ENCODE measurements at places on chromosomes 3 and 15.

DNA sequence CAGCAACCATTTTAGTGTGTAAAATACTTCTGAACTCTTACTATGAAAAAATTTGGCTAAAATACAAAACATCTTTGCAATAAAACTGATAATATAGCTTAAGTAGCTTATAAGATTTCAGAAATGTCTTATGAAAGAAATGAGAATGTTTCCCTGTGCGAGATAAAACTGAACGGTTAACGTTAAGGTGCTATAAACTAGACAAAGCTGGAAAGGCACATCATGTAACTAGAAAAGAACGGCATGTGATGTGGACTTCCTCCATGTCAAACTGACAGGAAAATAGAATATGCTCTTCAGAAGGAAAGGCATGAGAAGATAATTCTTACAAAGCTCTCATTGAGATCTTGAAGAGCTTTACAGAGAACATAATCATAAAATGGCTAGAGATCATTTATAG, 36.5 kb downstream of the NCK1 start:
- no peak for DNase-seq

DNA sequence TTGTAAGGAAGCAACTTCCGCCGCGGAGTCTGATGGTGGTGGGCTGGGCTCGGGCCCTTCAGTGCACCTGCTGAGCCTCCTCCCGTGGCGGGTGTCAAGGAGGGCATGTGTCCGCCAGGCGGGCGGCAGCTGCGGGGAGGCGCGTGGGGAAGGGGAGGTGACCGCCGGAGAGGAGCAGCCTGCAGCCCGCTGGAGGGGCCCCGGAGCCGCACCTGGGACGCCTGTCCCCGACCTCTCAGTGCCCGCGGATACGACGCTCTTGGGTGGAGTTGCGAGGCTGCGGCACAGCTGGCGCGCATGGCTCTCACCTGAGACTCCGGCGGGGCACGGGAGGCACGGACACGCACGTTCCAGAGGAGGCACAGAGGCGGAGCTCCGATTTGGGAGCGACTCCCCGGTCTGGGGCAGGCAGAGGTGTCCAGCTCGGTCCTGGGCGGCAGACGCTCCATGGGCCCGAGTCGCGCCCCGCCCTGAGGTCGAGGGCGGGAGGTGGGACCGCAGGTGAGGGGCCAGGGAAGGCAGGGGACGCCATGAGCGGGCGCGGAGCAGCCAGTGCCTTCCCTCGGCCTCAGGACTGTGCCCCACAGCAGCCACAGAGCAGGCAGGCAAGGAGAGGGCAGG, 50.2 kb upstream of the PRR20G start:
- no peak for DNase-seq

DNA sequence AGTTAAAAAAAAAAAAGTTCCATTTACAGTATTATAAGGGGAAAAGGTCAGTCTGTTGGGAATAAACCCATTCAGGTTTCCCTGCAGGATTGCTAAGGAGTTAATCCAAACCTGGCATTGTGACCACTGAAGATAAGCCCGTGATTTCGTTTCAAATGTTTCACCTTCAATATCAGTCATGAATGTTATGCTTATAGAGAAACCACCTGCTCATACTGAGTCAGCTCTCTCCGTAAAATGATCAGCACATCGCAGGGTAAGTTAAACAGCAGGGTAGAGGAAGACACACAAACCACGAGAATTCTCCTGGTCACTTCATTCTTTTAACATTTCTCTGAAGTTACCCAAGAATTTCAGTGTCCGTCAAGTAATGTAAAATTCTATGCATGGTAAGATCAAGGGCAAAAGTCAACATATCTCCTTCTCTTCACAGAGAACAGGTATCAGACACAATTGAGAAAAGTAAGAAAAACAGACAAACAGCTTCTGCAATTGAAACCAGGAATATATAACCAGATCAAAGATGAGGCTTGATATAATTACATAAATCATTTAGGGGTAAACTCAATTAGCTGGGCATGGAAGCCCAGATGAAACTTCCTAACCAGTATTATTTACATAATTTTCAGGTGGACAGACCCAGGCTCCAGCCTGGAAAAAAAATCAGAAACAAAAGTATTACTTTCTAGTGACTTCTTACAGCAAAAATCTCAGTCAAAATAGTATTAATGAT, 67.6 kb upstream of the ARHGEF3 start:
- no peak for DNase-seq

DNA sequence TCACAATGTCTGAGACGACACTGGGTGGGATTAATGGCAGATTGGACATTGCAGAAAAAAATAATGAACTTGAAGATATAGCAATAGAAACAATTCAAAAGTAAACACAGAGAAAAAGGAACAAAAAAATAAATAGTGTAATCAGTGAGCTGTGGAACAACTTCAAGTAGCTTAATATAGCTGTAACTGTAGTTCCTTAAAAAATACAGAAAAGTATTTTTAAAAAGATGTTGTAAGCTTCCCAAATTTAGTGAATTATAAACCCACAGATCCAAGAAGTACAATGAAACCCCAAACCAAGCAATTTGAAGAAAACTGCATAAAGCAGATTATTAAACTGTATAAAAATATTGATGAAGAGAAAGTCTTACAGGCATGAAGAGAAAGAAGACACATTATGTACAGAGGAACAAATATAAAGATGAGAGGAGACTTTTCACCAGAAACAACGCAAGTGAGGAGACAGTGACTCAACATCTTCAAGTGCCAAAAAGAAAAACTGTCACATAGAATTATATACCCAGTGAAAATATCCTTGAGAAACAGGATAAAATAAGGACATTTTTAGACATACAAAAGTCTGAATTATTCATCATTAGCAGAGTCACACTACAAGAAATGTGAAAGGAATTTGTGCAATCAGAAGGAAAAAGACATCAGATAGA, 176.4 kb downstream of the NFKBIZ start:
- no peak for DNase-seq

- no peak for DNase-seq
Measured at GRCh38 chr3:151923901-151924300, 50.5 kb downstream of the SUCNR1 start.

- no peak for DNase-seq
Measured at GRCh38 chr15:92365084-92365483, 28.6 kb upstream of the ST8SIA2 start.

GRCh38 chr3:123423031-123423430, 25.9 kb downstream of the ADCY5 start:
- DNase-seq = no peak

DNA sequence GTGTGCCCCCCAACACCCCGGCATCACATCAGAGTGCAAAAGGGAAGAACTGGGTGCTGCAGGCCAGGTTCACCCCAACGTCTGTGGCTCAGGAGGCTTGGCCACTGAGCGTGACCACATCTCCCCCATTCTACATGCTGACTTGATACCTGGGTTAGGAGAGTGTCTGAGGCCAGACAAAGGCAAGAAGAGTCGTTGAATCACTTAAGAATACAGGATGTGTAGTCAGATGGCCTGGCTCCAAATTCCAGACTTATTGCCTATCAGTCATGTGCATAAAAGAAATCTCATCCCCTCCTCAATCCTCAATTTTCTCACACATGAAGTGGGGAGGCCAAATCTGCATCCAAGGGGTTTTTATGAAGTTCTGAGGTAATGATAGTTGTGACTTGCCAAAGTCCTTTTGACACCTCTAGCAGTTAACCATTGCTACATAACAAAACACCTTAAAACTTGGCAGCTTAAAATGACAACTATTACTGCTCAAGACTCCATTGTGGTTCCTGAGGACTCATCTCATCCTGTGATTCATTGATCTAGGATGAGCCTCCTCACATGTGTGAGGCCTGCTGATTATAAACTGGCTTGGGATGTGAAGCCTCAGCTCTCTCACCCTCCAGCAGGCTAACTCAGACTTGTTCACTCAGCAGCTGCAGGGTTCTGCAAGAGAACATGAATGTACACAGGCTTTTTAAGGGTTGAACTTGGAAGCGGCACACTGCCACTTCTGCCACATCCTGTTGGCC, 138.8 kb upstream of the TLE3 start:
- DNase-seq = no peak

- no peak for DNase-seq
Measured at GRCh38 chr3:163605915-163606314, 1472.4 kb downstream of the SI start.

- no peak for DNase-seq
Measured at GRCh38 chr3:37646865-37647264, 214.8 kb upstream of the CTDSPL start.

- peak; percentile 77 for DNase-seq
Measured at GRCh38 chr3:72482589-72483321, 365.5 kb downstream of the SHQ1 start.

GRCh38 chr15:94348084-94348483, 116.7 kb downstream of the MCTP2 start:
- no peak for DNase-seq

DNA sequence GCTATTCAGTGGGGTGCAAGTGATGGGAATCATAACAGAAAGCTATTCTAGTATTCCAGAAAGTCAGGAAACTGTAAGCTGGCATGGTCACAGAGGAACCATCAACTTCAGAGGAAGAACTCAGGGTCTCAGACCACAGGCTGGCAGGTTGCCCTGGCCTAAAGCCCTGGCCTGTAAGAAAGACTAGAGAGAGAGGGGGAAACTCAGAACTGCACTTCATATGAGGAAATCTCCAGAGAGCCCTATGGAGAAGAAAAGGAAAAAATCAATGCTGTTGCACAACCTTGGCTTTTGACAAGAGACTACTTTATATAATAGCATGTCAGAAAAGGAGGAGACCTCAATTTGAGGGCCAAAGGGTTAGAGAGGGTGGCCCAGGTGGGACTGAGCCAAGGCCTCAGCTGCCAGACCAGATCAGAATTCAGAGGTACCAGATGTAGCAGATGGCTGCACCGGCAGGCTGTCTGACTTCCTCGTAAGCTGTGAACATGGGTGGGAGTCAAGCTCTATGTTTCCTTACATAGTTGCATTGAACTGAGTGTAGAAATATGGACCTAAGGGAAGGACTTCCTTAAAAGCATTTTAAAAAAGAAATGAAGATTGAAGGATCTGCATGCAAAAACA, 333.8 kb downstream of the PDCD6IP start:
- DNase-seq = no peak

- no peak for DNase-seq
Measured at GRCh38 chr15:33797651-33798050, 170.6 kb upstream of the CHRM5 start.

DNA sequence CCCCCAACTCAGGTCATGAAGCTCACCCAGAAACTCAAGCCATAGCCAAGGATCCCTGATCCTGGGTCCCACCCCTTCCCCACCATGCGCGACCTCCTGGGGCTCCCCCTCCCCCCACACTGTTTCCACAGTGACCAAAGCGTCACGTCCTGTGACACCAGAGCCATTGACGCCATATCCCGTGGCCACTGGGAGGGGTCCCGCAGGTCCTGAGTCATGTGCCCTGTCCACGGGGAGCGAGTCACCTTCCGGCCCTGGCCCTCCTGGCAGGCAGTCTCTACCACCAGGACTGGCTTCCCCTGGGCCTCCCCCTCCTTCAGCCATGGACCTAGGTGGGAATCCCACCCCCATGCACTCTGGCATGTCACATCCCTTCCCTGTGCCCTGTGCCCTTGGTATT, 15.6 kb downstream of the SEMA3F start:
- no peak for DNase-seq

- DNase-seq = no peak
Measured at GRCh38 chr15:41561104-41561776, 2.2 kb downstream of the TYRO3 start.

GRCh38 chr15:79341396-79341795, 30.5 kb downstream of the TMED3 start:
- DNase-seq = no peak

GRCh38 chr3:173825730-173826129, 428.2 kb downstream of the NLGN1 start:
- no peak for DNase-seq

DNA sequence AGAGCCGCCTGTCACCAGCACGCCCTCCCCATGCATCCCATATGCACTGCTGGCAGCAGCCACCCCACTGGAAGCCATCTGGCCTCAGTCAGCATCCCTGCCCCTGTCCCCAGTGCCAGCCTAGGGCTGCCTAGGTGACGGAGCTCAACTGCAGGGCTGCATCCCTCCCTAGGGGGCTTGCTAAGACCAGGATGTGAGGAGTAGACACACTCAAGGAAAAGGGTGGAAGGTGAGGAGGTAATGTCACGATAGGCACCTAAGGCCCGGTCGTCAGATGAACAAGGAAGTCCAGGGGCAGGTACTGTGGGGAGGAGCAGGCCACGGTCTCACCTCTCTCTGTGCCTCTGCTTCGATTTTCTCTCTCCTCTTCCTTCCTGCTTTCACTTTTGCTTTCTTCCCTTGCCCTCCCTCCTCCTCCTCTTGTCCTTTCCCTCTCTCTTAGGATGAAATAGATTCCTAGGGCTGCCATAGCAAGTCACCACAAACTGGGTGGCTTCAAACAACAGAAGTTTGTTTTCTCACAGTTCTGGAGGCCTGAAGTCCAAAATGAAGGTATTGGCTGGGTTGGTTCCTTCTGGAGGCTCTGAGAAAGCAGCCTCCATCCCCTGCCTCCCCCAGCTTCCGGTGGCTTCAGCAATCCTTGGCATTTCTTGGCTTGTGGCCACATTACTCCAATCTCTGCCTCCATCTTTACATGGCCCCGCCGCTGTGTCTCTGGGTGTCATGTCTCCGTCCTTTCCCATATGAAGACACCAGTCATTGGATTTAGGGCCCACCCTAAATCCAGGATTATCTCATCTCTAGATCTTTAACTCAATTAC, 298.3 kb downstream of the SHQ1 start:
- no peak for DNase-seq

DNA sequence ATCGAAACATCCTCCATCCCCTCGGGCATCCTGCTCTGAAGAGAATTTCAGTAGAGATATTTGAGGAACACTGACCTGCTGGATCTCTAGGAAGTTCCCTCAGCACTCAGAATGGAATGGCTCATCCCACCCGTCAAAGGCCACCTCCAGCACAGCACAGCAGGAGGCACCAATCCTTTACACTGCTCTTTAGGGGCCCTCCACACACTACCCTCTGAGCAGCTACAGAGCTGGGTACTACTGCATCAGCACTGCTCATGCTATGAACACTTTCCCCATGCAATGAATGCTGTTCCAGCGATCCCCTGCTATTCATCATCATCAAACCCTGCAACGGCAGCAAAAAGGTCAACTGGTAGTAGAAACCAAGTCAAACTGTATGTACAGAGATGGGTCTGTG, 40.5 kb downstream of the IGF2BP2 start:
- no peak for DNase-seq

GRCh38 chr3:58029842-58030584, 21.8 kb downstream of the FLNB start:
- DNase-seq = no peak

DNA sequence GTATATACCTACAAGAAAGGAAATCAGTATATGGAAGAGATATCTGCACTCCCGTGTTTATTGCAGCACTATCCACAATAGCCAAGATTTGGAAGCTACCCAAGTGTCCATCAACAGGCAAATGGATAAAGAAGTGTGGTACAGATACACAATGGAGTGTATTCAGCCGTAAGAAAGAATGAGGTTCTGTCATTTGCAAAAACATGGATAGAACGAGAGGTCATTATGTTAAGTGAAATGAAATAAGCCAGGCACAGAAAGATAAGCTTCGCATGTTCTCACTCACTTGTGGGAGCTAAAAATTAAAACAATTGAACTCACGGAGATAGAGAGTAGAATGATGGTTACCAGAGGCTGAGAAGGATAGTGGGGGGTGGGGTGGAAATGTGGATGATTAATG, 53.1 kb downstream of the FAM81A start:
- DNase-seq = no peak

GRCh38 chr3:178560759-178561158, 24.5 kb downstream of the KCNMB2 start:
- no peak for DNase-seq
